ENCODE measurements at places on chromosomes 2 and 18.

DNA sequence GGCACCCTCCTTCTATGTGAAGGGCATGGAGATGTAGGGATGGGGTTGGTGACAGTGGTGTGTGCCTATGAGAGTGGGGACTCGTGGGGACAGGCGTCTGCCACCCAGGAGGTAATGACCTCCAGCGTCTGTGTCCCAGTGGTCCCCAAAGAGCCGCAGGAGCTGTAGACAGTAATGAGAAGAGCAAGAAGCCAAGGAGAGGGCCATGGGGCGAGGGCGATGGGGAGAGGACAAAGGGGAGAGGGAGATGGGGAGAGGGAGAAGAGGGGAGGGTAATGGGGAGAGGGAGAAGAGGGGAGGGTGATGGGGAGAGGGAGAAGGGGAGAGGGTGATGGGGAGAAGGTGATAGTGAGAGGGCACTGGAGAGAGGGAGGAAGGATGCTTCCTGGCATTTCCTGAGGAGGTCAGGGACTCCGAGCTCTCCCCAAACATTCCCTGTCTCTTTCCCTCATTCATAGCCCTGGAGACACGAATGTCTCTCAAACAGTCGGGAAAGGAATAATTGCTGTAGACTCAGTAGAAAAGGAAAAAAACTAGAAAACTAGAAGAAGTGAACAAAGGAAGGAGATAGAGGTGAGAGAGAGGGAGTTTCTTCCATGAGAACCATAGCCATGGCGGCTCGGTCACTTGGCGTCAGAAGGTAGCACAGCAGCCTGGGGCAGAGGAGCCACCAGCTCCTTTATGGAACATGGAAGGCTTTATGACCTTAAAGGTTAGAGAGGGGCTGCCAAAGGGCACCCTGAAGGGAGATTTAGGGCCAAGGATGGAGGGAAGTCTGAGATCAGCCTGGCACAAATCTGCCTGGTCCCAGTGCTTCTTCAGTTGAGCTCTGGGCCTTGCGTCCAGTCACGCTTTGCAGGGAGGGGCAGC, 39.5 kb downstream of the PSD4 start:
- no peak for DNase-seq

DNA sequence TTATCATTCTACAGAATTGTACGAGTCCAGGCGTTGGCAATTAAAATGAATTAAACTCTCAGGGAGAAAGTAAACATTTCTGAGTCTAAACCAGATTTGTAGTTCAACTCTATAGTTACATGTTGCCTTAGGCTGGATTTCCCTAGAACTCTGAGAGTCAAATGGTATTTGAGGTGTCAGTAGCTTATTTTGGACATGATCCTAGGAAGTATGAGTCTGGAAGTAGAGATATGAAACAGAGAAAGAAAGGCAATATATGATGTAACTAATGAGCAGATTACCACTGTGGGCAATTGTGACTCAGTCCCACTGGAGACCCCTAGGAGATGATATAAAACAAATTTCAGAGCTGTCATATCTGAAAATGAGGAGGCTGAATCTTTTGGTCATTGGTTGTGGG, 199.1 kb upstream of the UBE2E3 start:
- no peak for DNase-seq

DNA sequence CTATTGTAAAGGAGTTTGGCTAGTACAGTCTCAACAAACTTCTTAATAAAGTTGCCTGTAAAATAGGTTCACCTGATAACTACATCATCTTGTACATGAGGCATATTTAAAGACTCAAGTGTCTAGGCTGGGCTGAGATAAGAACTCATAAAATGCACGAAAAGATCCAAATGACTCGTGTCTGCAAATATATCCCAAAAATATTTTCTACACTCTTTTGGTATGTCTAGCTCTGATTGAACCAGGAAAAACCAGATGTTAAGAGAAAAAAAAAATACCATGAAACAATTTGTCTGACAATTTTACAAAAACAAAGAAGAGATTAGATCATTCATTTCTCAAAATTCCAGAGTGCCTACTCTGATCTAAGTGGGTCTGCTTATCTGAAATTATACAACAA, 166.9 kb upstream of the OSR1 start:
- no peak for DNase-seq

GRCh38 chr2:38074058-38074763, 1.7 kb downstream of the CYP1B1 start:
- DNase-seq = no peak

DNA sequence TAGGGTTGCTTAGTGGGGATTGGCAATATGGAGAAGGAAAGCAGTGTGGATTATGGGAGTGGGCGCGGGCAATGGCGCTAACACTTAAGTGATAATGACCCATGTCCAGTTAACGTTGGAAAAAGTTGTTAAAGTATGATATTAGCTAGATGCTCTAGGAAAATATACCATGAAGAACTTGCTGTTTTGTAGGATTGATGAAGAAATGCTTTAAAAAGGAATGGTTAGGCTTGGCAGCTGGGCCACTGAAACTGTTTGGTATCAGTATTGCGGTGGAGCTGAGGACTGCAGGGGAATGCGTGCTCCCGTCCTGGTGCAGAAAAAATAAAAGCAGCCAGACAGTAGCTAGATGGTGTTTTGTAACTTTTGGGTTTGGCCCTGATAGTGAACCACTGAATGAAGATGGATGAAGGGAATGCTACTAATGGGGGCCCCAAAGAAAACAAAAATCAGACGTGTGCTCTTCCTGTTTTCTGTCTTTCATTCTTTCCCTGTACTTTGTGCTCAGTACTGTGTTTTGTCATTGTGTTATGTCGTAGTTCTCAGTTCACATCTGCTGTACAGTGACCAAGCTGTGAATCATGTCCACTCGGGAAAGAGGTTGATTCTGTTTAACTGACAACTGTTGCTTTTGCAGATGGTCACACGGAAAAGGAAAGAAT, 999 bp downstream of the INSIG2 start:
- peak; percentile 1 for DNase-seq

DNA sequence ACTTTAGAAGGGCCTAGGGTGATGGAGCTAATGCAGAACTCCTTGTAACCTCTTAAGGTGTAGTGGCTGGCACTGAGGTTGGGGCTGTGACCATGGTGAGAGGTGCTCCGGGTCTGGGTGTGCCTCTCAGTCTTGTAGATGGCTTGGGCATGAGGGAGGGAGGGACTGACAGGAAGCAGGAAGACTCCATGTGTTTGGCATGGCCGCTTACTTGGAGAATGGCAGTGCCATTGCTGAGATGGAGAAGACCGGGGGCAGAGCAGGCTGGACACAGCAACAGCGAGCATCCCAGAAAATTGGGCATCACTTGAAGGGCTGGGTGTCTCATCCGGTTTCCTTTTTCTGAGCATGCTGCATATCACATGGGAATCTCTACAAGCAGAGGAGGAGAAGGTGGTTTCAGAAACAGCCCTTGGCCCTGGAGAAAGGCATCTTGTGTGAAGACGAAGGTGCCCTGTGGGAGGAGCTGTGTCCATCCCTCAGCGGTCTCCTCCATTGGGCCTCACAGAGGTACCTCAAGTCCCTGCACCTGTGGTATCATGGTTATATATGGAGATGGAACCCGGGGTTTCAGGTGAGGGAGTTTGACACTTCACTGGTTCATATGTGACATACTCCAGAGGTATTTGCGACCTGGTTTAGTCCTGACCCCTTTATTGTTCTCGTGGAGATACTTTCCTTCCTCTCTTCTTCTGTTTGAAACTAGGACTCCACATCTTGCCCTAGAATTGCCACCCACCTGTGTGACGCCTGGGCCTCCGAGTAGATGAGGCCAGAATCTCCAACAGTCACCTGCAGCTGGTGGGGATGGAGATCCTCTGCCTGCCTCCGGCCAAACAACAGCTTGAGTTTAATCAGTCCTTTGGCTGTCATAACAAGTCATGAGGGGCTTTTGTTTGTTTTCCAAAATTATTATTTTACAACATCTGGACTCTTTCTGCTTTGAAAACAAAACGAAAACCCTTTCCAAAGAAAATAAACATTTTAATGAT, 45.6 kb downstream of the INPP4A start:
- DNase-seq = no peak

GRCh38 chr2:109080757-109081156, 48.2 kb upstream of the SH3RF3 start:
- no peak for DNase-seq

- no peak for DNase-seq
These were observed 166.6 kb downstream of the TNS1 start for GRCh38 chr2:217835931-217836891.

GRCh38 chr2:169104848-169105247, 35.5 kb downstream of the DHRS9 start:
- DNase-seq = no peak

GRCh38 chr2:84187258-84187657, 271.8 kb downstream of the SUCLG1 start:
- DNase-seq = no peak

GRCh38 chr2:238956676-238957075, 108.8 kb downstream of the TWIST2 start:
- no peak for DNase-seq

- no peak for DNase-seq
These were observed 6.7 kb downstream of the UBE2E3 start for GRCh38 chr2:180987146-180987545.

DNA sequence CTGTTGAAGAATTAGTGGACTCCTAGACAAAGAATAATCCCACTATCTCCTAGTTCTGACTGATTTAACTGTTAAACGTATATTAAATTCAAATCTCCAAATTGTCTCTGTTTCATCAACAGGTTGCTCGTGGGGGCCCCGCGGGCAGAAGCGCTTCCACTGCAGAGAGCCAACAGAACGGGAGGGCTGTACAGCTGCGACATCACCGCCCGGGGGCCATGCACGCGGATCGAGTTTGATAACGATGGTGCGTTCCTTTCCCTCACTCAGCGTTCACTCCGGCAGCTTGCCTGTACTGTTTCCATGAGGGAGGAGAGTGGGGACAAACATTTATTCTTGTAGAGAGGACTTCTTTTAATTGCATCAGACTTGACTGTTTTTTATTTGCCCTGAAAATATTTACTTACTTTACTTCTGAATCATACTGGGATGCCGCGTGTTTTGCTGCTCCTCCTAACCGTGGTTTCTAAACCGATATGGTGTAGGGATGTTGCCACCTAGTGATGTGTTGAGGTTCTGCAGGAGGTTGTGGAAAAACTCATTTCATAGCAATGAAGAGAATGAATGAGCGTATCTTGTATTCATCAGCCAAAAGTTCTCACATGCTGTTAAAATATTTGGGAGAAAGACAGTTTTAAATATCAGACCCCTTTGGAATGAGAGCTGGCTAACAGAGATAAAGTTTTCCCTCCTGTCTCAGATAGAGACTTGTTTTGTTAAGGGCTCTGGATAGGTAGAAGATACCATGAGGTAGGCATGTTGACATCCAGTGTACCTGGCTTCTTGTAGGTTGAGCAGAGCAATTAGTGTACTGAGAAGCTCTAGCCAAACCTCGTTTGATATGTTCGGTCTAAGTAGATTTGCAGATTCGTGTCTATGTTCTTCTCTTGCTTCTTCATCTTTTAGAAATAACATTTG, 38.3 kb downstream of the ITGA6 start:
- peak; percentile 66 for DNase-seq

Data from stimulated activated CD8-positive, alpha-beta memory T cell treated with anti-CD3 and anti-CD28 coated beads, Interleukin-7, amount 100 ng/mL, for 4 hours (primary cell).